Stimulated activated CD4-positive, alpha-beta T cell treated with anti-CD3 and anti-CD28 coated beads, Interleukin-15, amount 100 ng/mL, for 48 hours (primary cell): ENCODE measurements at places on chromosomes 5 and 9.

DNA sequence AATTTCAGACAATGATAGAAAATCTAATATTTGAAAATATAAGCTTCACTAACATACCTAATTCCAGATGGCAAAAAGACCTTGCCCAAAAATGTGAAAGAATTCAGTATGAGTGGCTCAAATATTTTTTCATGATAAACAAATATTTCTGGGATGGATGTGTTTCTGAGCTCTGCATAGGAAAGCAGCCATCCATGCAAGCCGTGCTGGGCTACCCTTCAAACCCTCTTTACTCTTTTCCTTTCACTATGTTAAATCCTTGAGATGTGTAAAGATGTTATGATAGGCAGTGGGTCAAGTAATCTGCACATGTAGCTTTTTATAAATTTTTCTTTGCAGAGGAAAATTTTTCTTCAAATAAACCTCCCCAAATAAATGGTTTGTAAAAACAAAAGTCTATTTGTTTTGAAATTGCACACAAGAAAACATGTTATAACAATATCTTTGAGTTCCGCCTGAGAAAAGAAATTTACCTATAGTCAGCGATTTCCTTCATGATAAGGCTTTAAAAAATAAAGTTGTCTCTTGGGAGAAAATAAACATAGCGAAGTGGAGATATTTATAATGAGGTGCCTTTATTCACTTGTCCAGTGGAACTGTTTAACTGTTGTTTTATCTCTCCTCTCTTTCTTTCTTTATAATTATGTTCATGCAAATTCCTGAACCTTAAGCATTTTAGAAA is 154.3 kb upstream of the PITX1 start:
- DNase-seq: no peak

GRCh38 chr5:52469835-52470234 is 317.9 kb upstream of the ITGA1 start:
- no peak for DNase-seq

- no peak for DNase-seq
Measured at GRCh38 chr9:99807276-99807852, 14.3 kb upstream of the NR4A3 start.

GRCh38 chr5:13943676-13944075 is 812 bp downstream of the DNAH5 start:
- no peak for DNase-seq

- DNase-seq: no peak
Measured at GRCh38 chr5:59756373-59757035, 137.0 kb downstream of the PDE4D start.

DNA sequence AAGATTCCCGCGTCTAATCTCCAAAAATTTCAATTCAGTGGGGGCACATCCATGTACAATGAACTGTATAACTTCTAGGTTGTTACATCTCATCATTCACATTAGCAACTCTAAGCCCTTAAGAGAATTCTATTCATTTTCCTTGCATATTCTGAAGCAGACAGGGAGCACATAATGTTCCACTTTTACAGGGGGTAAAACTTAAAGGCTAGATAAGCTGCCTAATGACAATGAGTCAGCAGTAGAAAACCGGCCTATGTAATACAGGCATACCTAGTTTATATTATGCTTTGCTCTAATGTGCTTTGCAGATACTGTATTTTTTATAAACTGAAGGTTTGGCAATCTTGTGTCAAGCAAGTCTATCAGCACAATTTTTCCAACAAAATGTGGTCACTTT is 40.4 kb downstream of the PTAR1 start:
- DNase-seq: no peak

DNA sequence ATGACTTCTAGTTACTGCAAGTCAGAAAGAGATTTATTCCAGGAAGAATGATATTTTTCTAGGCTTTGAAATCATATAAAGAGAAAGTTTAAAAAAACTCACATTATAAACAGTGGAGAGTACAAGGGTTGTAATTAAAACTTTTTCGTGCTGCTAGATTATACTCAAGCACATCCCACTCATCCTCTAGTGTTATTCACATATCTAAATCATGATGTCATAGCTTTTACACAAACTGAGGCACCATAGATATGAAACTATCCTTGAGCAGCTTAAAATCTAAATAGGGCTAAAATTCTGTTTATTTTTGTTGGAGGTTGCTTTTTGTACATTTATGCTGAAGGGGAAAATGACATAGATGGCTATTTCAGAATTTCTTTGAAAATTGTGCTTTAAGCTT is 30.0 kb downstream of the TENT2 start:
- DNase-seq: no peak

- DNase-seq: peak; percentile 79
Measured at GRCh38 chr9:114930056-114930812, at the start of gene TNFSF8. TNFSF8 (minus strand) TSS chr9:114930591; CDS start chr9:114930303, 288 bp downstream.

- DNase-seq: no peak
Measured at GRCh38 chr5:169153405-169153804, 147.5 kb downstream of the SLIT3 start.

DNA sequence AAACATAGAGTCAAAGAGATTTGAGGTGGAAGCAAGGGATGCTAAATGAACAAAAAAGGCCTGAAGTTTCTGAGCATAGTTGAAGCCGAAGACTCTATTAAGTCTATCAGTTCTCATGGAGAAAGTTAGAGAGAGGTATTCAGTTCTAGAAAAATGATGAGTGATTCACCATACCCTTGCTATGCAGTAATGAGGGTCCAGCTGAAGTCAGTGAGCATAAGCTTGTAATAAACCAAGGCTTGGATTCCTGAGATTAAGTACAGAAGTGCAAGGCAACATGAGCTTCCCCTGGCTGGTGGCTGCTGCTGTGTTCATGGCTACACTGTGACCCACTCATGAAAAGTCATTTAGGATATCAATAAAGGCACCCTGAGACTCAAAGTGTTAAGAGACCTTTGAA is 129.7 kb upstream of the MTAP start:
- no peak for DNase-seq

DNA sequence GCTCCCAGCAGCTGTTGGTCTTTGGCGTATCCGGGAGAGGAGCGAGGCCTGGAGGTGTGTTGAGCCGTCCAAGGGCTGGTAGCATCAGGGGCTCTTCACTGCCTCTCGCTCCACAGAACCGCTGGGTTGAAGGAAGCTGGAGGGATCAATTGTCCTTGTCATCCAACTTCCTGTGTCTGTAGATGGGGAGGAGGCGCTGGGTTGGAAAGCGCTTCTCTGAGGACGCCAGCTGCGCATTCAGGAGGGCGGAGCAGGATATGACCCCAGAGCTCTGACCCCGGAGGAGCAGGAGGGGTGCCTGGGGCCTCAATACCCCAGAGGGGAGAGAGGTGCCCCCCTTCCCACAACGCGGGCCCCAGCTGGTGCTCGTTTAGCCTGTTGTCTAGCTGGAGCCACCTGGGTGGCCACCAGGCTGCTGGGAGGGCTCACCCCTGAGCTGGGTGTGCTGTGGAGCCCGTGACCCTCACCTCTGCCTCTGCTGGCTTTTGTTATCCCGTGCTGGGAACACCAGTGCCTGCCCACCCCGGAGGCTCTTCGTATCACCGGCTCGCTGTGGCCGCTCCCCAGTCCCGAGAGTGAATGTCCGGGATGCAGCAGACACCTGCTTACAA is 2.0 kb upstream of the DBH start:
- DNase-seq: no peak

GRCh38 chr9:10612641-10613398 is at the start of gene PTPRD:
PTPRD (minus strand) TSS chr9:10613002.
- DNase-seq: peak; percentile 1

GRCh38 chr9:81417941-81418340 is 271.4 kb downstream of the TLE1 start:
- no peak for DNase-seq

DNA sequence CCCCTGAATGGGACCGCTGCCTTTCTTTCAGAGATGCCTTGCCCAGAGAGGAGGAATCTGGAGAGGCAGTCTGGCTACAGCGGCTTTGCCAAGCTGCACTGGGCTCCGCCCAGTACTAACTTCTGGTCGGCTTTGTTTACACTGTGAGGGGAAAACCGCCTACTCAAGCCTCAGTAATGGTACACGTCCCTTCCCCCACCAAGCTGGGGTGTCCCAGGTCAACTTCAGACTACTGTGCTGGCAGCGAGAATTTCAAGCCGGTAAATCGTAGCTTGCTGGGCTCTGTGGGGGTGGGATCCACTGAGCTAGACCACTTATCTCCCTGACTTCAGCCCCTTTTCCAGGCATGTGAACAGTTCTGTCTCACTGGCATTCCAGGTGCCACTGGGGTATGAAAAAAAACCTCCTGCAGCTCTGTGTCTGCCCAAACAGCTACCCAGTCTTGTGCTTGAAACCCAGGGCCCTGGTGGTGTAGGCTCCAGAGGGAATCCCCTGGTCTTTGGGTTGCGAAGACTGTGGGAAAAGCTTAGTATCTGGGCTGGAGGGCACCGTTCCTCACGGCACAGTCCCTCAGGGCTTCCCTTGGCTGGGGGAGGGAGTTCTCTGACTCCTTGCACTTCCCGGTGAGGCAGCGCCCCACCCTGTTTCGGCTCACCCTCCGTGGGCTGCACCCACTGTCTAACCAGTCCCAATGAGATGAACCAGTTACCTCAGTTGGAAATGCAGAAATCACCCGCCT is 171.2 kb downstream of the CWC27 start:
- DNase-seq: no peak

- no peak for DNase-seq
Measured at GRCh38 chr9:119322184-119322583, 47.1 kb downstream of the BRINP1 start.

DNA sequence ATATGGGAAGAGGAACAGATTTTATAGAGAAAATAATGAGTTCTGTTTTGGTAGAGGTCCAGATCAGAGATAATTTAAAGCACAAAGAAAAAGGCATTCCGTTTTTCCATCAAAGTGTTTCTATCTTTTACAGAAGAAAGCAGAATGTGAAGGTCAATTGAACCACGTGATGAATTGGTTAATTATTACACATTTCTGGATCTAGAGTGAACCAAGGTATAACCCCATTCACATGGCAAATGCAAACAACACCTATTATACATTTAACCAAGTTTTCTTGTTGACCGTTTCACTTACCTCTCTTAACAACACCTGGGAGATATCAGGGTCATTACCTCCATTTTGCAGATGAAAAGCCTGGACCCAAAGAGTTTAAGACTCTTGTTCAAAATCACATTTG is 34.9 kb upstream of the ZNF462 start:
- no peak for DNase-seq

DNA sequence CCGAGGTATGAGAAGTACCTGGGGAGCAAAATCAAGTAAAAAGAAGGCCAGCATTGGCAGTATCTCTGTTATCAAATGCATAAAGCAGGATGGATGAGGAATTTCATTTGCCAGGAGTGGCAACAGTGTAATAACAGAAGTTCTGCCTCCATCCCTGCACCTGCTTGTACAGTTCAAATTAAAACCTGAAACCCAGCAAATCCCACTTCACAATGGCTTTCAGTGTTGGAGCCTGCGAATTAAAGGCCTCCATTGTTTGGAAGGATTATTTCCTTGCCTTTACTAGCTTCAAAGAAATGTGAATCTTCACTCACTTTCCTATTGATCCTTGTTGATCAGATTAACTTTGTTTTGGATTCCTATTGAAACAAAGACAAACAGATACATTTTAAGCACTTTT is 31.5 kb upstream of the IRX1 start:
- no peak for DNase-seq

DNA sequence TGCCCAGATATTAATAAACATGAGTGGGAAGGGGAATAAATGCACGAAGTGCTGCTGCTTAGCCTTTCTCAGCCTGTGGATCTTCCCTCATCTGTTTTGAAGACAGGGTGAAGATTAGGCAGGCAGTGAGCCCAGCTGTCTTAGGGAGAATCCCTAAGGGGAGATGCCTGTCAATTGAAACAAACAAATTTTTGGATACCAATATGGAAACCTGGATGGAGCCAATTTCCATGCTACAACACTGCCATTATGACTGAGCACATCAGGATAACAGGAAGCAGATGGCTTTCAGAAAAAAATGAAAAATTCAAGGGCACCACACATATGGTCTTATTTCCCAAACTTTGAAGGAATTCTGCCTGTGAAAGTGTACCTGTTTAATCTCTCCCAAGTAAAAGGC is 80.3 kb downstream of the HMHB1 start:
- DNase-seq: no peak

GRCh38 chr9:91034976-91035824 is 233.6 kb downstream of the SYK start:
- DNase-seq: no peak

DNA sequence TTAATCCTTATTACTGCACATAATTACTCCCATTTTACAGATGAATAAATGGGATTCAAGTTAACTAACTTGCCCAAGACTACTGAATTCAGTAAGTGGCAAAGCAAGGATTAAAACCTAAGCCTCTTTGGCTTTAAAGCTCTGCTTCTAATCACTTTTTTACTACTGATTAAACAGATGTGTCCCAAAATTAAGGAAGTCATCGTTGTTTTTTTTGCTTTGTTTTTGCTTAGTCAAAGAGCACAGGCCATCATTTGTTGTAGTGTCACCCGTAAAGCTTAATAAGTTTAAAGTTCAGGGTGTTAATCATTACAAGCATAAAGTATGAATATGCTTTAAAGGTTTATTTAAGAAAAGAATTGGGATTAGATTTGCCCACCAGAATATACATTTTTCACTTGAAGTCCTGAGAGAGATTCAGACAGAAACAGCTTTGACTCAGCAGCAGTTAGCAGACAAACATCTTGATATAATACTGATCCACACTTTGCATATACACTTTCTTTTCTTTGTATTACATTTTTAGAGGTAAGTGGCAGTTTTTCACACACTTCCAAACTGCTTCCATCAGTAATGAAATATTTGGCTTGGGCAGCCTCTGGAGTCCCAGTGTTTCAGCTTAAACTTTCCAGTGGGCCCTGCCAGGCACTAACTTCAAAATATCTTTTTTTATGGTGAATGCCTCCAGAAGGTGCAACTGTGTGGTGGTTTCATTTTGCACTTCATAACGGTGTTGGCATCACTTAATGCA is 52.7 kb downstream of the PIK3R1 start:
- no peak for DNase-seq

- no peak for DNase-seq
Measured at GRCh38 chr5:179923436-179923835, 15.7 kb upstream of the TBC1D9B start.

GRCh38 chr9:34716711-34717110 is 6.8 kb upstream of the CCL21 start:
- DNase-seq: no peak

DNA sequence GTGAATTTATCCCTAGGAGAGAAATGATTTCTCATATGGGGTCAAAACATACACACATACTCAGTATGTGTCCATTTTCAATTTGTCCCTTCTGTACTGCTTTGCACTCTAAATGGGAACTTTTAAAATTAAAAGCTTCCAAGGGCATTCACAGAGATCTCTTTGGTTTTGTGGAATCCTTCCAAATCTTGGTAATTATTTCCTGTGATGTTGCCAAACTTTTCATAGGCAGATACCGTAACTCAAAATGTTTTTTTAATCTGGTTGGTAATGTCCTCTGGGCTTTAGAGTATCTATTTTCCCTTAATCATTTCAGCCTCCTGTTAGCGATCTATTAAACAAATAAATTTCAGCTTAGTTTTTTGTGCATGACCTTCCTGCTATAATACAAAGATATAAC is 282.4 kb downstream of the ARHGEF28 start:
- DNase-seq: no peak

DNA sequence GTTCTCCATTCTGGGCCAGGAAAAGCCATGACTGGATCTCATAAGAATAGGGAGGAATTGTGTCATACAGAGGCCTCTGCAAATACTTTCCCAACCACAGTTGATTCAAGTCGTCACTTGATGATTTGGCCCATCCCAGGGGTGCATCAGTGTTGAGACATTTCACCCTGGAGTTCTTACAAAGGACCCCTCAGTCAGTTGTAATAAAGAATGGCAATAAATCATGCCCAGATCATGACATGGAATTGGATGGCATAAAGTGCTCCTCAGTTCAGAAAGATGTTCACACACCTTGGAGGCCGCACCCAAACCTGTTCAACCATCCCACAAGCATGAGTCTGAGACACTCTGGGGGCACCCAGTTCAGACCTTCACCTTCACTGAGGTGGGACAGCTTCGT is 168.1 kb downstream of the NR3C1 start:
- DNase-seq: no peak
